ENCODE measurements at places on chromosomes 11 and 22. TPM values are rescaled to one million over a fixed set of nuclear protein-coding genes. Genes with fewer than 3 reads are reported as not detected.
A peak's percentile ranks its signal among the peaks of the same experiment; 100 is the strongest.

- no peak for DNase-seq
Observed at GRCh38 chr11:95888439-95888838, 35.5 kb downstream of the MTMR2 start.

DNA sequence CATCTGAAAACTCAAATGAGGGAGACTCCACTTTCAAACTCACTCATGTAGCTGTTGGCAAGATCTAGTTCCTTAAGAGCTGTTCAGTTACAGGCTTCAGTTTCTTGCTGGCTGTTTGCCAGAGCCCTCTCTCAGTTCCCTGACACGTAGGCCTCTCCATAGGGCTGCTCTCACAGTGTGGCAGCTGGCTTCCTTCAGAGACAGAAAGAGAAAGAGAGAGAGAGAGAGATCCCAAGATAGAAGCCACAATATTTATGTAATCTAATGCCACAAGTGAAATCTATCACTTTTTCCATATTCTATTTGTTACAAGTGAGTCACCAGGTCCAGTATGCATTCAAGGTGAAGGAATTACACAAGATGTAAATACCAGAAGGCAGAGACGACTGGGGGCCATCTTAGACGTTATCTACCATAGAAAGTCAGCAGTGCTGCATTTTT lies 168.8 kb downstream of the RCN1 start:
- peak; percentile 48 for DNase-seq

- DNase-seq, result no peak
Observed at GRCh38 chr22:28064920-28065319, 145.9 kb upstream of the PITPNB start.

GRCh38 chr22:19903031-19903430 lies 38.5 kb upstream of the COMT start:
- DNase-seq, result peak; percentile 36

The FAM83F gene
- not detected for total RNA-seq

DNA sequence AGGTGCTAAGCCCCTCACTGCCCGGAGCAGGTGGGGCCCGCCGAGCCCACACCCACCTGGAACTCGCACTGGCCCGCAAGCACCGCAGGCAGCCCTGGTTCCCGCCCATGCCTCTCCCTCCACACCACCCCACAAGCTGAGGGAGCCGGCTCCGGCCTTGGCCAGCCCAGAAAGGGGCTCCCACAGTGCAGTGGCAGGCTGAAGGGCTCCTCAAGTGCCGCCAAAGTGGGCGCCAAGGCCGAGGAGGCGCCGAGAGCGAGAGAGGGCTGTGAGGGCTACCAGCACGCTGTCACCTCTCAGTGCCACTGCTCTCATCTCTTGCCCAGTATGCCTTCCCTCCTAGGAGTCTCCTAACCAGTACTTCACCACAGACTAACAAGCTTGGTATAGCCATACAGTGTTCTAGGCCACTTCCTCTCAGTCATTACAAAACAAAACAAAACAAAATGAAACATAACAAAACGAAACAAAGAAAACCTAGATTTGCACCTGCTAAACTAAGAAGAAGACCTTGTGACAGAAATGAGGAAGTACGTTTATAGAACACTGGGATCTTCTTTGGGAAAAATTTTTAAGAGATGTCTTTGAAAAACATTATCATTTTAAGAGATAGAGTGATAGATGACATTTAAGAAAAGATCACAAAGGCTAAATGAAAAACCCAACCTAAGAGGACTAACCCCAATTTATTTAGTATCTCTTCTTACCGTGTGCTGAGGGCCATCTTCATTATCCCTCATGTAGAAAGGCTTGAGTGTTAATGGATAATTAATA lies 47.7 kb upstream of the GAB2 start:
- no peak for DNase-seq
